ENCODE measurements at places on chromosomes 3 and 15.

- no peak for DNase-seq
Observed at GRCh38 chr3:12181301-12181700, 22.6 kb upstream of the TIMP4 start.

GRCh38 chr15:58777107-58777506 lies 6.0 kb downstream of the MINDY2 start:
- DNase-seq: no peak

GRCh38 chr3:123790254-123791072 lies 93.7 kb downstream of the MYLK start:
- no peak for DNase-seq

GRCh38 chr3:138374573-138375134 lies 26.3 kb downstream of the MRAS start:
- no peak for DNase-seq

DNA sequence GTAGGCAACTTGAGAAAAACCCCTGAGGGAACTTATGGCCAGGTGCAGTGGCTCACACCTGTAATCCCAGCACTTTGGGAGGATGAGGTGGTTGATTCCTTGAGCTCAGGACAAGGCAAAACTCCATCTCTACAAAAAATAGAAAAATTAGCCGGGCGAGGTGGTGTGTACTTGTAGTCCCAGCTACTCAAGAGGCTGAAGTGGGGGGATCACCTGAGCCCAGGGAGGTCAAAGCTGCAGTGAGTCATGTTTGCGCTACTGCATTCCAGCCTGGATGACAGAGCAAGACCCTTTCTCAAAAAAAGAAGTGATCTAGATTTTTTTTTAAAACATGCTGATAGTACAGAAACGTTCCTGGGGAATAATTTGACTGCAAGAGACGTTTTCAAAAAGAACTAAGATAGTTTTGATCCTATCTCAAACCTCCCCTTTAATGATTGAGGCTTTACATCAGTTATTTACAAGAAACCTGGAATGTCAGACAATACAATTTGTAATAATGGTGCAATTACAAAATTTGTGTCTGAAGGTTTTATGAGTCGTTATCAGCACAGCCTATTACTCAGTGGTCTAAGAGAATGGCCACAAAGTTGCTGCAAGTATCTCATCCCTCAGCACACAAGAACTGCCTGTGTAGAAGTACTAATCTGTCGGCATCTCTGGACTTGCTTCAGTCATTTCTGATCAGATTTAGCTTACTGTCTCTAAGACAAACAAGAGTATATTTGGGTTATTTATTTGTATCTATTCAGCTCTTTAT lies 32.2 kb upstream of the KLHL25 start:
- no peak for DNase-seq

- DNase-seq: no peak
Observed at GRCh38 chr3:46965151-46965550, 11.4 kb downstream of the CCDC12 start.

DNA sequence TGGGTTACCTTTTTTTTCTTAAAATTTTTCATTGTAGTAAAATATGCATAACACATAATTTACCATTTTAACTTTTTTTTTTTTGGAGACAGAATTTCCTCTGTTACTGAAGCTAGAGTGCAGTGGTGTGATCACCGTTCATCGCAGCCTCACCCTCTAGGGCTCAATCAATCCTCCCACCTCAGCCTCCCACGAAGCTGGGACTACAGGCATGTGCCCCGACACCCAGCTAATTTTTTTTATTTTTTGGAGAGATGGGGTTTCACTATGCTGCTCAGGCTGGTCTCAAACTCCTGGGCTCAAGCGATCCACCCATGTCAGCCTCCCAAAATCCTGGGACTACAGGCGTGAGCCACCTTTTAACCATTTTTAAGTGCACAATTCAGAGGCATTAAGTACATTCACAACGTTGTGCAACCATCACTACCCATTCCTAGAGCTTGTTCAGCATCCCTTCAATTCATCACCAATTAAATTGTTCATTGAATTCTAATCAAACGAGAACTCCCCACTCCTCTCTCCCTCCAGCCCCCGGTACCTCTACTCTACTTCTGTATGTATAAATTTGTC lies 44.6 kb downstream of the BHLHE40 start:
- DNase-seq: no peak

DNA sequence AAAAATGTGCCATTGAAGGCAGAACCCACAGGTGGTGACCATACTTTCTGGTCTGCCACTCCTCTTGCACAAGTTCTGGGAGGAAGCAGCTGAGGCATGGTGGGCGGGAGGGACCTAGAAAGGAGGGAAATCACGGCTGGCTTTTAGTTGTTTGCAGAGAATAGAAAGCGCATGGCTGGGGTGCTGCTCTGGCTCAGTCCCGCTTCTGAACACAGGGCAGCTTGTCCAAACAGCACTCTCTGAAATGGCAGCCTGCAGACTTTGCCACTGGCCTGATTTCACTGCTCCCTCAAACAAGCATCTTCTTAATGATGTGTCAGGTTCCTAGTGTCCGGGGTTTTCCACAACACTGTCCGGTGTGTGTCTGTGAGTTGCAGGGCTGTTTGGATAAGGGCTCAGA lies 76.7 kb downstream of the AAGAB start:
- DNase-seq: no peak
